NCI-H82 (cell line): ENCODE measurements at places on chromosomes 4 and X.

DNA sequence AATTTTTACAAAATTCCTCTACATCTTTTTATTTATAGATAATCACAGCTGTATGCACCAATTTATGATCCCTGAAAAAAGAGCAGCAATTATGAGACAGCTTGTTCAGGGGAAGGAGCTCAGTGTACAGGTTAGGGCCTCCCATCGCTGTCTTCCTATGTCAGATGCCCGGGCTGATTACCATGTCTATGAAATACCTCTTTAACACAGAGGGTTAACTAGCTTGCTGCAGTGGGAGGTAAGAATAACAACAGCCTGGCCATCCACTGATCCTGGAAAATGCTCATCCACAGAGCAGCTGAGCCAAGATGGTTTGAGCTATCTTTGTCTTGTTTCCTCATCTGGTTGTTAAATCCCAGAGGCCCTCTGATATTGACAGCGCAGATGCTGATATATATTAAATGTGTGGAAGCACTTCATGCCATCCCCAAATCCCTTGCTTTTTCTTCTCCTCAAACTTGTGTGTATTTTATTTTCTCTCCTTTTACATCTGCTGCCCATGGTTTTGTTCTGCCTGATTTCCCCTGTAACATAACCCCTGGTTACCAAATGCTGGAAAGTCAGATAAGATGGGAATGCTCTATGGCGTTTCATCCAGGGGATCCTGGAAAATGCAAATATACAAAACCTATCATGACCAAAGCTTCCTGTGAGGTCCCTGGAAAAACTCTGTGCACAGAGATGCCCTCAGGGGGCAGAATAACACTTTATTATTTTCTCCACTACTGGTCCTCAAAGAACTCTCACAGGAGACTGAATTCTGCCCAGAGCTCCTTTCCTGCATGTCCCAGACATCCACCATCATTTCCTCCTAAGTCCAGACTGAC is 85.8 kb upstream of the PUDP start:
- no peak for DNase-seq

DNA sequence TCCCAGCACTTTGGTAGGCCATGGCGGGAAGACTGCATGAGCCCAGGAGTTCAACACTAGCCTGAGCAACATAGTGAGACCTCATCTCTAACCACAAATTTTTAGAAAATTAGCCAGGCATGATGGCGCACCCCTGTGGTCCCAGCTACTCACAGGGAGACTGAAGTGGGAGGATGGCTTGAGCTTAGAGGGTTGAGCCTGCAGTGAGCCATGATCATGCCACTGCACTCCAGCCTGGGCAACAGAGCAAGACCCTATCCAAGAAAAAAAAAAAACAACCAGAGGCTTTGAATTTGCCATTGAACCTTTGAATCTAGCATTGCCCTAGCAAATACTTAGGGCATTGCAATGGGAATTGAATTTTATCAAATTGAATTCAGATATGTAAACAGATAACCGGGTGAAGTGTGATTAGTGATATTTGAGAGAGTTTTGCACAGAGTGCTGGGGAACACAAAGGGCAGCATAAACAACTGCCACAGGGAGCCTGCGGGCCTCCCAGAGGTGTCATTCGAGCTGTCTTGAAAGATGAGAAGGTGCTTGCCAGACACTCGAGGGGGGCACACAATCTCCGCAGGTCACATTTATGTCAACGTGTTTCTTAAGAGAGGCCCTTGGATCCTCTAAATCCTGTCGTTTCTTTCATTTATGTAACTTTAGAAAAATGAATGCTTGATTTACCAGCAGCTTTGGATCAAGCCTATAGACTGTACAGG is 200.3 kb downstream of the AASDH start:
- DNase-seq = peak; percentile 5

DNA sequence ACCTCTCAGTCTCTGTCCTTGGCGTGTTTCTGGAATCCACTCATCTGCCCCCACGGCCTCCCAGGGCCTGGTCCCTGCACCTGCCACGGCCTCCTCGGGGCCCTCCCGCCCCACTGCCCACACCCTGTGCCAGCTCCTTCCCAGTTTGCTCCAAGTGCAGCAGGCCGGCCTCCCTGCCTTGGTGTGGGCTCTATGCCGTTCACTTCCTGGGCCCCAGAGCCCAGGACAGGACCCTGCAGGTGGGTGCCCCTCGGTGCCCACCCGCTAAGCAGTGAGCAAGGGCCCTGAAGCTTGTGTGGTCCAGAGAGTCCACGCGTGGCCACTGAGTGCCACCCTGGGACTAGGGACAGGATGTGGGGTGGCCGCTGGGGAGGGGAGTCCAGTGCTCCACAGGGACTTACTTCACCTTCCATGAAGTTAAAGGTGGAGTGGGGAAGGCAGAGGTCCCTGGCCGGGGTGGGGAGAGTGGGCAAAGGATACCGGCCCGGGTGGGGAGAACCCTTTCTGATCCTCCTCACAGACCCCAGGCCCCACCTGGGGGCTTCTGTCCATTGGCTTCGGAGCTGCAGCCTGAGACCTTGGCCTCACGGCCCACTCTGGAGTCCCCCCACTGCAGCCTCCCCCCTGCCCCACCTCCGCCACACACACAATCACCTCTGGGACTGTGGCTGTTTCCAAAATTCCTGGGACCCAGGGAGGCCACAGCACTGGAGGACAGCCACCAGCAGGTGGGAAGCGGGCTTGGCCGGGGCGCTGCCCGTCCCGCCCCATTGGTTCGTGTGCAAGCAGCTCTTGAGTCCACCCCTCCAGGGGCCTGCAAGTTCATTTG is 60.0 kb upstream of the NKX1-1 start:
- DNase-seq = no peak

- DNase-seq = no peak
Observed at GRCh38 chrX:150200820-150201287, 162.3 kb upstream of the MAMLD1 start.

DNA sequence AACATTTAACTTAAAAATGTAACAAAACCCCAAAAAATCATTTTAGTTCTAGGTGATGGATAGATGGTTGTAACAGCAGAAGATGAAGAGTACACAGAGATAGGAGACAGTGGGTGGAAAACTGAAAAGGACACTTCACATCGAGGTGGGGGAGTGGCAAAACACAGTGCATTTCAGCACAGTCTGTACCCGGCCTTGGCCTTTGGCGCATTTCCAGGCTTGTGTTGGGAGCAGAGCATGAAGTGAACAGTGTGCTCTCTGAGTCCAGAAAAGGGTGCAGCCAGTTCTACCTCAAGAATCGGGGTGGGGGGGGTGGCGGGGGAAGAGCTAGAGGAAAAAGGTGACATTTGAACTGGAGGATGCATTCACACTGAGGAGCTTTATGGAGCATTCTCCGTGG is 4.3 kb downstream of the TSPYL2 start:
- DNase-seq = no peak

DNA sequence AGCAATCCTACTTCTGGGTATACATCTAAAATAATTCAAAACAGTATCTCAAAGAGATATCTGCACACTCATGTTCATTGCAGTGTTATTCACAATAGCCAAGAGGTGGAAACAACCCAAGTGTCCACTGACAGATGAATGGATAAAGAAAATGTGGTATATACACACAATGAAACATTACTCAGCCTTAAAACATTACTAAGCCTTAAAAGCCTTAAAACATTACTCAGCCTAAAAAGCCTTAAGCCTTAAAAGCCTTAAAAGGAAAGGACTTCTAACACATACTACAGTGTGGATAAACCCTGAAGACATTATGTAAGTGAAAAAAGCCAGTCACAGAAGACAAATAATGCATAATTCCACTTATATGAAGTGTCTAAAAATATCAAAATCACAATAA is 40.3 kb upstream of the TFDP3 start:
- DNase-seq = no peak

- DNase-seq = no peak
Observed at GRCh38 chr4:86015412-86016350, 344.2 kb downstream of the MAPK10 start.

- DNase-seq = peak; percentile 33
Observed at GRCh38 chr4:107931775-107932321, 499 bp downstream of the CYP2U1 start.

- DNase-seq = no peak
Observed at GRCh38 chrX:132728296-132728695, 230.1 kb downstream of the HS6ST2 start.

- DNase-seq = peak; percentile 3
Observed at GRCh38 chr4:186132577-186133242, 28.2 kb downstream of the FAM149A start.

GRCh38 chrX:154355094-154355775 is 19.2 kb downstream of the FLNA start:
- no peak for DNase-seq

GRCh38 chrX:87525771-87526229 is 8.2 kb downstream of the KLHL4 start:
- no peak for DNase-seq

DNA sequence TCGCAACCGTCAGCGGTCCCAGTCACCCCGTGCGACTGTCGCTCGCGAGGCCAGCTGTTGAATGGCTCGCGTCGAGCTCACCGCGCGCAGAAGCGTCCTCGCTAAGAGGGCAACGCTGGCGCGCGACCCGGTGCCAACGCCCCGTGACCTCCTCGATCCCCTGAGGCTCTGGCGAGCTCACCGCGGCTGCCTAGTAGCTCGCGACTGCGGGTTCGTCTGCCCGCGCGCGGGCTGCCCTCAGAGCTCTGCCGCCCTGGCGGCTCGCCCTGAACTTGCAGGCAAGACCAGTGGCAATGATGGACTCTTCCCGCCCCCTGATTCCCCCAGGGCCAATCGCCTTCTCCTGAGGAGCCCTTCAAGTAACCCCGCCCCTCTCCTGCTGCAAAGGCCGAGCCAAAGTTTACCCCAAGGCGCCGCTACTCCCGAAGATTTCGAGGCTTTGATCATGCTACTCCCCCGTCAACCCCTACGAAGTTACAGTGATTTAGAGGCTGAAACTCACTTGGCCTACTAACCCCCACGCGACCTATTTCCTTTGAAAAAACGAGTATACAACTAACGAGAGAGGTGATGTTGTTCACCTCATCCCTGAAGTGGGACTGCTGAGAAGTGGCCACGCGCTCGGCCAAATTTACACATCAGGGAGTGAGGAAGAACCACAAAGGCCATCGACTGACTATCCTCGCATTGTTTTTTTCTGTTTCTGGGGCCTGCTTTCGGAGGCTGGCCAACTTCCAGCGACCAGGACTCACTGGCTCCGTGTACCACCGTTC is 37.5 kb downstream of the PGRMC1 start:
- no peak for DNase-seq

DNA sequence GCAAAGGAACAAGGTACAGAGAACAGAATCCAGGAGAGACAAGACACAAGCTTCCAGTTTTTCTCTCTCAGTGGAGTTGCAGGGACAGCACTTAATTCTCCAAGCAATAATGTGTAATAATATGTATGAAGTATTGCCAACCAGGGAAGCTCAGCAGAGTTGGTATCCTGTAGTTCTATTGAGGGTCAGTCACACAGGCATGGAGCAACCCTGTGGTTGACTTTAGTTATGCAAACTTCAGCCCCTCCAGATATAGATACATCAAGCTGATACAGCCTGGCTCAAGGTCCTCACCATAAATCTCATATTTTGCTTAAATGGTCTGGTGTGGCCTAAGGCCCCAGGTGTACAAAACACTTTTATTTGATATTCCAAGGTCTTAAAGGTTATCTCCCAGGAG is 248.6 kb upstream of the EPHA5 start:
- no peak for DNase-seq

- DNase-seq = no peak
Observed at GRCh38 chr4:83381173-83381572, 46.5 kb upstream of the HPSE start.

DNA sequence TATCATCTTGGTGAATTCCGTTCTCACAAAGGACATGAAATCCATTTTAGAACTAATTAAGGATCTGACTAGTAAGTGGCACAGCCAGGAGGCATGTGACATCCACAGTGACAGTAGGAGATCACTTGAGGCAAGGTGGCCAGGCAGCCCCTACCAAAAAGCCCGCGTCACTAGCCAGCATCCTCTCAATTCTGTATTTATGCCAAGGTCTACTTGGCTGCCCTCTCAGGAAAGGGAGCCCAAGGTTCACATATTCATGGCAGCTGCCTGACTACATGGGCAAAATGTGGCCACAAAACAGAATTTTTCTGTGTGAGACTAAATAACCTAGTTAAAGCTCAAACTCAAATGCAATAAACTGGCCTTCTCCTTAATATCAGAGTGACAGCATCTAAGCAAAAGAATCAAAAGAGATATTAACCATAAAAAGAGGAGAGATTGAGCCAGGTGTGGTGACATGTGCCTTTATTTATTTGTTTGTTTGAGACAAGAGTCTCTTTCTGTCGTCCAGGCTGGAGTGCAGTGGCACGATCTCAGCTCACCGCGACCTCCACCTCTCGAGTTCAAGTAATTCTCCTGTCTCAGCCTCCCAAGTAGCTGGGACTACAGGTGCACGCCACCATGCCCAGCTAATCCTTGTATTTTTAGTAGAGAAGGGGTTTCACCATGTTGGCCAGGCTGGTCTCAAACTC is 51.5 kb downstream of the SLC9A7 start:
- peak; percentile 51 for DNase-seq

DNA sequence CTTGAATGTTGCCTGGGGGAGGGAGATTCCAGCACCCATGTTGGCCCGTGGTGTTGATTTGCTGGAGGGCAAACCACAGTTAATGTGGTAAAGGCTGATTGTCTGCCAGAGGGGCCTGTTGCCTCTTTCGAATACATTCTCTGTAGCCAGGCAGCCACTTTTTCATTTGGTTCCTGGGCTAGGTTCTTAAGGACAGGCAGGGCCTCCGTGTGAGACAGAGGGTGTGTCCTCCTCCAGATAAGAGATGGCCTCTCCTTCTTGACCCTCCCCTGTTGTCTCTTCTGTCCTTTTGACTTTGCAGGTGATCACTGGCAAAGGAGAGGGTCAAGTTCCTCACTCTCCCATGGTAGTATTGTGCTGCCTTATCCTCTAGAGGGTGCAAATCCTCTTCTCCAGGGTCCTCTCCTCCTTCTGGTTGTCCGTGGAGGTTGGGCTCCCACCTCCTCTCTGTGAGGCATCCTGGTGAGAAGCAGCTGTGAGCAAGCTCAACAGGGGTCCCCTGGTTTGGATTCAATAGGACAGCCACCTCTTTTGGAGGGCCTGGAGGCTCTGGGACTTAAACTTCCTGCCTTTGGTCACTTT is 44.9 kb downstream of the ZNF182 start:
- peak; percentile 10 for DNase-seq

- no peak for DNase-seq
Observed at GRCh38 chrX:40132751-40133150, 35.0 kb upstream of the BCOR start.

GRCh38 chr4:162015090-162015489 is 148.7 kb downstream of the FSTL5 start:
- no peak for DNase-seq

GRCh38 chr4:3046162-3046561 is 28.2 kb downstream of the HTT-AS start:
- DNase-seq = no peak

- no peak for DNase-seq
Observed at GRCh38 chr4:39394706-39395105, 12.0 kb upstream of the KLB start.

DNA sequence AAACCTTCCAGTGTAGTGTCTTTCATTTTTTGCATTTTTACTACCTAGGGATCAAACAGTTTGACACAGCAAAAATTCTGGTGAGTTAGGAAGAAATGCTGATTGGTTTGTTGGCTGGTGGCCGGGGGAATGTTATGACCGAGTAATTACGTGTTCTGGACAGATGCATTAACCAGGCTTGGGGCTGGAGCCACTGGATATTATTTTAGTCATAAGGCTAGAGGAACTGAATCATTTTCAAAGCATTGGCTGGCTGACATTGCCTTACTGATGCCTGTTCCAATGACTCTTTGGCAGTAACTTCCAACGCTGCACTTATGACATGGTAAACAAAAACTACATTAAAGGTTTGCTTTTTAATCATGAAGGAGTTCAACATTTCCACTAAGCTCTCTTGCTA is 84.6 kb downstream of the FBXO8 start:
- DNase-seq = no peak
